ENCODE measurements at places on chromosomes 1 and 21.
A peak's percentile ranks its signal among the peaks of the same experiment; 100 is the strongest.

- no peak for DNase-seq
Measured at GRCh38 chr1:240337781-240338180, 246.1 kb downstream of the FMN2 start.

- DNase-seq, result no peak
Measured at GRCh38 chr1:50971748-50972305, 1.8 kb downstream of the CDKN2C start.

DNA sequence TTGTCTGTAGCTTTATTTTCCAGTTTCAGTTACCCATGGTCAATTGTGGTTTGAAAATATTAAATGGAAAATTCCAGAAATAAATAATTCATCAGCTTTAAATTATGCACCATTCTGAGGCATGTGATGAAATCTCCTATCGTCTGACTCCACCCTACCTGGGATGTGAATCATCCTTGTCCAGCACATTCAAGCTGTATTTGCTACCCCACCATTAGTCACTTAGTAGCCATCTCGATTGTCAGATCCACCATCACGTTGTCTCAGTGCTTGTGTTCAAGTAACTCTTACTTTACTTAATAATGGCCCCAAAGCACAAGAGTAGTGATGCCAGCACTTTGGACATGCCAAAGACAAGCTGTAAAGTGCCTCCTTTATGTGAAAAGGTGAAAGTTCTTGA, 4.0 kb downstream of the STPG1 start:
- no peak for DNase-seq

DNA sequence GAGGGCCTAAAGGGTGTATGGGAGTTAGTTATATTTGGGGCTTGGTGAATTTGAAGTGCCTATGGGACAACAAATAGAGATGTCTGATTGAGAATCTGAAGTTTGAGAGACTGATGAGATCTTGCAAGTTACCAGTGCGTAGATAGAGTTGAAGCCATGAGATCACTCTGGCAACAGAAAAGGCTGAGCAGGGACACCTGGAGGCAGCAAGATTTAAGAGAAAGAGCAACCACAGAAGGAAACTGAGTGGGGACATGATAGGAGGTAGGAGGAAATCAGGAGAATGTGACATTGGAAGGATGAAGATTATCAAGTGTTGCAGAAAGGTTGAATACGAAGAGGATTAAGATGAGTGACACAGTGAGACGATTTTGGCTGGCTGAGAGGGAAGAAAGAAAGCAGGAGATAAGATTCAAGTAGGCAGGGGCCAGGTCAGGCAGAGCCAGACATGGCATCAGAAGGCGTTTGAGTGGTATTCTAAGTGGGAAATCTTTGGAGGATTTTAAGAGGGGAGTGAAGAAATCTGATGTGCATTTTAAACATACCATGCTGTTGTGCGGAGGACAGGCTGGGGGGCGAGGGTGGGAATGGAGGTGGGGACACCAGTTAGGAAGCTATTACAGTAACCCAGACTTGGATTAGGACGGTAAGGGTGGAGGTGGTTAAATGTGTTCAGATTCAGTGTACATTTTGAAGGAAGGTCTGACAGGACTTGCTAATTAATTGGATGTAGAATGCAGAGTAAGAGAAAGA, 3.0 kb upstream of the MPL start:
- DNase-seq, result no peak

DNA sequence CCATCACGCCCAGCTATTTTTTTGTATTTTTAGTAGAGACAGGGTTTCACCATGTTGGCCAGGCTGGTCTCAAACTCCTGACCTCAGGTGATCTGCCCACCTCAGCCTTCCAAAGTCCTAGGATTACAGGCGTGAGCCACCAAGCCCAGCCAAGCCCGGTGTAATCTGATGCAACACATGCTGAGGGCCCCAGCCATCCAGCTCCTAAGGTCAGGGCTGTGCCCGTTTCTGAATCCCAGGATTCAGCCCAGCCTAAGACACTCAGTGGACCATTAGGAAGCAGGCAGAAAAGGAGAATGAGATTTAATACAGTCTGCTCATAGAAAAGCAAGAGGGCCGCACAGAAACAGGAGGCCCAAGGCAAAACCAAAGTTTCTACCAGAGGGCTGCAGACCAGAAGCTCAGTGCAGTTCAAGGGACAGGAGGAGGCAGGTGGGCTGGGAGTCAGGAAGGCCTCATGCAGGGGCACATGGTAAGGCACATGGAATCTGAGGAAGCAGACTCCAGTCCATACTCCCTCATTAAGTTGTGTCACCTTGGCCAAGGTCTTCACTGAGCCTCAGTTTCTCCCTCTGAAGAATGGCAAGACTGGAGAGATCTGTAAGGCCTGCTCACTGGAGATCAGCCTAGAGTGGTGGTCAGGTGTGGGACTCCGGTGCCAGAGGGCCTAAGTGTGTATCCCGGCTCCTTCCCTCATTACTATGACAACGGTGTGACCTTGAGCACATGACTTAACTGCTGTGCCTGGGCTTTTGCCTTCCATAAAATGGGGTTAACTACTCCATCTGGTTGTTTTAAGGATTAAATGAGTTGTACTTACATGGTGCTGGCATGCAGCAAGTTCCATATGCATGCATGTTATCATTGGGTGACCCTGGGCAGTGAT, 2.4 kb upstream of the ADAM15 start:
- DNase-seq, result no peak

- no peak for DNase-seq
Measured at GRCh38 chr1:91691525-91691924, 190.9 kb downstream of the CDC7 start.

DNA sequence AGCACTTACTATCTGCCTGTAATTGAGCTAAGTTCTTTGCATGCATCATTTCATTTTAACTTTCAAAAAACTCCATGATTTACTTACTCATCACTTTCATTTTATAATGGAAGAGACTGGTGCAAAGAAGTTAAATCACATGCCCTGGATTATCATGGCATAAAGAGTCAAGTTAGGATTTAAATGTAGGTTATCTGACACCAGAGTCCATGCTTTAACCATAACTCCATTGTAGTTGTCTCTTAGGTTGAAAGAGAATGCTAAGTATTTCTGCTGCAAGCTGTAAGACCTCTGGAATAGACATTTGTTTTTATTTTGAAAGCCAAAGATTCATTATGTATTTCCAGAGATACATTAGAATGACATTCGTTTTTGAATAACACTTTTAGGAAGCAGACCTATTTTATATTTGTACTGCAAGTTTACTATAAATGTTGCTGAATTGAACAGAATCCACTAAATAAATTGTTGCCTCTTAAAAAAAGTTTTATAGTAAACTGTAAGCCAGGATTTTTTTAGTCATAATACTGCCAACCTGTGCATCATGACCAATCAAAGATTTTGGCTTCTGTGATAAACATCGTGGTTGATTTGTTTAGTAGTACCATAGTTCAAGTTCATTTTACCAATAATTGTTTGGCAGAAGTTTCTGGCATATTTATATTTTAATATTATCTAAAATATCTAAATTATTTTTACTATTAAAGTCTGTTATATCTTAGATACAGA, 26.1 kb downstream of the CFH start:
- DNase-seq, result no peak

- DNase-seq, result no peak
Measured at GRCh38 chr1:178172939-178173338, 79.0 kb downstream of the RASAL2 start.

GRCh38 chr21:36988536-36988935, 18.0 kb upstream of the RIPPLY3 start:
- DNase-seq, result no peak

- no peak for DNase-seq
Measured at GRCh38 chr1:1938613-1939295, 19.7 kb upstream of the TMEM52 start.

DNA sequence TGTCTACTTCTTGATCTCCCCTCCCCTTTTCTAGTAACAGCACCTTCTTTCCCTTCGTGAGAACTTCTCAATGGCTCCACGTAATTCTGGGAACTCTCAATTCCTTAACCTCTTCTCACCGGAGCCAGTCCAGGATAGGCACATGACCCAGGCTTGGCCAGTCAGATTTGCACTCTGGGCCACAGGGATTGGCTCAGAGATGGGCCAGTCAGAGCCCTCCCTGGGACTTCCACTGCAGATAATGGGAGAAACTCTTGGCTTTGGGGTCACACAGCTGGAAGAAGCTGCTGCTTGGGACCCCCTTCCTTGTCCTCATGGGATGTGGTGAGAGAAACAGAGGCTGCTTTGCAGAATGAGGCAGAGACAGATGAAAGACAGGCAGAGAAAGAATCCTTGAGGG, 302.3 kb downstream of the PTPRU start:
- DNase-seq, result no peak

GRCh38 chr21:42626171-42626570, 27.2 kb upstream of the PDE9A start:
- no peak for DNase-seq

GRCh38 chr1:28917757-28918118, 3.4 kb downstream of the EPB41 start:
- no peak for DNase-seq

- no peak for DNase-seq
Measured at GRCh38 chr1:36149973-36150295, 648 bp upstream of the TRAPPC3 start.

DNA sequence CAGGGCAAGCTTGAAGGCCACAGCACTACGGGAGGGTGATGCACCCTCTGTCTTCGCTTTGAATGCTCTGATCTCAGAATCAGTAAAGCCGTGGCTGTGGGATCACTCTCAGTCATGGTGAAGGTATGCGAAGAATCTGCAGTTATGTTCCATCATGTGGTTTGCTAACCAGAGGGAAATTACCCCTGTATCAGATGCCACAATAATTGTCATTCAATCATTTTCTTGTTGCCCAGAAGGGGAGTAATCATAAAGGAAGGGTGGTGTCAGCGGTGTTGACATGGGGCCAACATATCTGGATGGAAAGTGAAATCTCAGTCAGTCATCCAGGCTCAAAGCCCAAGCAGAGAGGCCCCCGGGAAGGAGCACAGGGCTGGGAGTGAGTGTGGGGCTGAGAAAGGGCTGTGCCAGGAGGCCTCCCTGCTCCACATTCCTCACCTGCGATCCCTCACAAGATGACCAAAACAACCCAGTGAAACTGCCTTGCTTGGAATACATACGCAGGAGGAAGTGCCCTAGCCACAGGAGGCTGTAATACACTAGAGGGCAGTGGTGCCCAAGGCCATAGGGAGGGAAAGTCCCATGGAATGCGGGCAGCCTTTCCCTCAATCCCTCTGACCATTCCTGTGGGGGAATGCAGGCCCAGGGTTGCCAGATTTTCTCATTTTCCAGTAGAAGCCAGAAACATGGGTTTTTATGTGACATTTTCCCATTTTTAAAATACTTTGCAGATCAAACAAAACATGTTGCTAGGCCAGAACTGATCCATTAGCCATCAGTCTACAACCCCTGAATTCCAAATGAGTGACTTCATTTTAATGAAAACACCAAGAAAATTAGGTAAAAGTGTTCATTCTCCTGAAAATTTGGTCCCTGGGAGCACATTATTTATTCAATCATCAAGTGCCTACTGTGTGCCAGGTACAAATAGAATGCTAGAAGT, 95.7 kb upstream of the VANGL1 start:
- no peak for DNase-seq

- DNase-seq, result no peak
Measured at GRCh38 chr1:44305962-44306422, 49.1 kb downstream of the ERI3 start.

DNA sequence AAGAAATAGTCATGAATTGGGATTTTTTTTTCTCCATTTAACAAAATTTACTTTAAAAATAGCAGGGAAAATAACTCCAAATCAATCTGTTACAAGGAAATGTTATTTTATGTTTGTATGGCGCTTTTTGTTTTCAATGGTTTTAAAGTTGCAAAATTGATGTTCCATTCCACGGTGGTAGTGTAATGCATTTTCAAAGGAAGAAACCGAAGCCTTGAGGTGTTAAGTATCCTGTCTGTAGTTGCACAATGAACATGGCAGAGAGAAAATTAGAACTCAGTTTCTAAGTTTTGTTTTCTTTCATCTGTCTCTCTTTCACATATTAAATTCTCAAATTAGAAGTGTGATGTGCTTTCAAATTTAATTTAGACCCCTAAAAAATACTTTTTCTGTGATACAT, 841.8 kb downstream of the USP25 start:
- no peak for DNase-seq

DNA sequence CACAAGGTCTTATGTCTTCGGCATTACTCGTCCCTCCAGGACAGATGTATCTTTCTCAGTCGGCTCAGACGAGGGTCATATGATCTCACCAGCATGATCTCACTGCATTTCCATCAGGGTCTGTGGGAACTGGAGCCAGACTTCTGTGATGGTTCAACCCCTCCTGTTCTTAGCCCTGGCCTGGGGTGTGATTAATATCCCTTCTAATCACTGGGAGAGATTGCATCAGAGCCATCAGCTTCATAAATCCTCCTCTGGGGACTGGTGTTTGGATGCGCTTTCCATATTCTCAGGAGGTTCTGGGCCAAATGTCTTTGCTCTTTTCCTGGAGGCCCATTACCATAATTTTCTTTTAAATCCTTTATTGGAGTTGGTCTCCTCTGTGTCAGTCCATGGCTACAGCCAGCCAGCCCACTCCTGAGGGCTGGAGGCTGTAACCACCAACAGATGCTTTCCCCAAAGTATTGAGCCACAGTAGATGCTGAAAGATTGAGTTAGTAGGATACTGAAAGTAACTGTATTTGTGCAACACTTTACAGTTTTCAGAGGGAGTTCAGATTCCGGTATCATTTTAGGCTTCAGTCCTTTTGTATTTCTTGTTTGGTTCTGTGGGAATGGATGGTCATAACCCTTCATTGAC, 20.0 kb downstream of the CACNA1E start:
- no peak for DNase-seq

DNA sequence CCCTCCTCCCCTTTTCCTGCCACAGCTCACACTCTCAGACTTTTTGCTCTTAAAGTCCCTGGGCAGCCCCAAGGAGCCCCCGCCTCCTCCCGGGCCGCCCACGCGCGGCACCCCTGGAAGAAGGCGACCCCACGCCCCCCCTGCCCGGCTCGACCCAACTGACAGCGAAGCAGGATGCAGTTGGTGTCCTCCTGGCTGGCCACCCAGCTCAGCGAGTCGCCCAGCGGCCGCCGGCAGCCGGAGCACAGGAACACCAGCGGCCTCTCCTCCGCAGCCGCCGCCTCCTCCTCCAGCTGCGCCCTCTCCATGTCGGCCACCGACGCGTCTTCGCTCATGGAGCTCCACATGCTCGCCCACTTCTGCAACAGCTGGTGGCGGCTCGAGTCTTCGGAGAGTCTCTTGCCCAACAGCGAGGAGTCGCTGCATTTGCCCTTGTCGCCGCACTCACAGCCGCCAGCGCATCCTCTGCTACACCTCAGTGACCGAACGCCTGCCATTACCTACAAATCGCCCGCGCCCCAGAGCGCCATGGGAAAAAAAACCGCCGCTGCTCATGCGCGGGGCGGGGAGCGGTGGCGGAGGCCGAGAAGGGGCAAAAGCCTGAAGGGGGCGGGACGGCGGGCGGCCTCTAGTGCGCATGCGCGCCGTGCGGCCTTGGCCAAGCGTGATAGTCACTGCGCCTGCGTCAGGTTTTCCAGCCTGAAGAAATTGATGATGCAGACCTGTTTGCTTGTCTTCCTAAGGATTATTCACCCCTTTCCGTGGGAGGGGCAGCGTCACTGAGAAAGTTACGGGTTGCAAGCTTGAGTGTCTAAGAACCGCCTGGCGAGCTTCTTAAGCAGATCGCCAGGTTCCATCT, at the start of gene MIS18A:
Gene MIS18A (minus strand): TSS at position 532 of the 859 bp plus-strand sequence. CDS start 35 bp downstream, at position 497.
- DNase-seq, result peak; percentile 98
